IPS DF 19.7 (cell line): ENCODE measurements at places on chromosomes 3 and 15.
A peak's percentile ranks its signal among the peaks of the same experiment; 100 is the strongest.

DNA sequence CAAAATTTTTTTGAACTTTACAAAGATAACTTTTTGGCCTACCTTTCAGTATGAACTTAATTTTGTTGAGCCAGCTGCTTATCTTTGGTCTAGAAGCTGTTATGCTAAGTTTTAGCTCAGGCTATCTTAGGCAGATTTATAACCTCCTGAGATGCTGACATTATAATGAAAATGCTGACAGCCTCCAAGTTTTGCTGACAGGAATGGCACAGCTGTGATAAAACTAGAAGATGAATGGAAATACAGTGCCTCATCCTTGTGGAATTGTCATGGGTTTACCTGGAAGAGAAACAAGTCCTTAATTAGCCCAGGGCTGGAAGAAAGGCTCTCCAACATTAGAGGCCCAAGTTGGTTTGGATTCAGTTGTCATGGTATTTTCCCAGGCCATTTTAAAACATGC lies 123.3 kb downstream of the OXSM start:
- no peak for DNase-seq

DNA sequence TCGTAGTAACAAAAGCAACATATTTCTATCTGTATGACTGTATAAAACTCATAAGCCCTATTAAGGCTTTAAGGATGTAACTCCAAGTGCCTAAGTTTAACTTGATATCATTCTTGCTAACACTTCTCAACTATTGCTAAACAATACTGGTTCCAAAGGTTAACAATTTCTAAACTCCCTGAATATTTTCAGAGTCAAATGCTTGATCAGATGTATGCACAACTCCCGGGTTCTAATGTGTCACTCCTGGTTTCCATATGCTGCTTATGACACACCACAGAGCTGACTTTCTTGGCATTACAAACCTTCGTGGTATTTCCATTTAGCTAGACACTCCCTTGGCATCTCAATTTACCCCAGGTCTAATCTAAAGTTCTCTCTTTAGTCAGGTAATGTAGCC lies 26.3 kb downstream of the DZIP1L start:
- no peak for DNase-seq

DNA sequence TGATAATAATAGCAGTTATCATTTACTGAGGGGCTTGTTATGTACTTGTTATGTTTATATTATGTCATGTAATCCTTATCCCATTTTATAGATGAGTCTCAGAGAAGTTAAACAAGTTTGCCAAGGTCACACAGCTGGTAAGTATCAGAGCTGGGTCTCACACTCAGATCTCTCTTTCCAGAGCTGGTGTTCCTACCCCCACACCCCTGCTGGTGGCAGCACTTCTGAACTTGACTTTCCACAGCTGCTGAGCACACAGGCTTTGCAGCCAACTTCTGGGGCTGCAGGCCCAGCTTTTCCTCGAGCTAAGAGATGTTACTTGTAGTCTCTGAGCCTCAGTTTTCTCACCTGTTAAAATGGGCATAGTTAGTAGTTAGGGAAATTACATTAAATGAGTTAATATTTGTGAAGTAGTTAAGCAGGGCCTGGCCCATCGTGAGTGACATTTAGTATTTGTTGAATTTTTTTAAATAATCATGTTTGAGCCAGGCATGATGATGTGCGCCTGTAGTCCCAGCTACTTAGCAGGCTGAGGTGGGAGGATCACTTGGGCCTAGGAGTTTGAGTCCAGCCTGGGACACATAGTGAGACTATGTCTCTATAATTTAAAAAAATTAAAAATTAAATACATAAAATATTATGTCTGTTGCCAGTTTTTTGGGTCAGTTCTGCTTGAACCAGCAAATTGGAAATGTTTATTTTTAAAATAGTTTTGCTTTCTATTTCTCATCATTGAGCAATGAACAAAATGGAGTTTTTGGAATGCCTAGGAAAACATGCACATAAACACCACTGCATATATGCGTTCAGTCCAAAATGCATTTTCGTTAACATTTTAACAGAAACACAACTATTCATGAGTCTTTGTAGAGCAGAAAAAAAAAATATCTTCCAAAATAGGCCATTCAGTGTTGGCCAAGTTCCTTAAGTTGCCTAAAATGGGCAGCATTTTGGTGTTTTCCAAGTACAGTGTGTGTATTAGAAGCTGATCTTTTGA lies 87.3 kb downstream of the SMAD6 start:
- DNase-seq: peak; percentile 54

GRCh38 chr3:4748701-4749378 lies 230.4 kb upstream of the BHLHE40 start:
- no peak for DNase-seq

GRCh38 chr15:99967841-99968371 lies 234.7 kb upstream of the LYSMD4 start:
- DNase-seq: no peak

GRCh38 chr15:93063262-93063671 lies 25.7 kb downstream of the RGMA start:
- no peak for DNase-seq

- DNase-seq: no peak
Observed at GRCh38 chr15:69393831-69394491, 20.2 kb upstream of the KIF23 start.

- DNase-seq: no peak
Observed at GRCh38 chr15:88649286-88649733, 10.5 kb downstream of the ISG20 start.

DNA sequence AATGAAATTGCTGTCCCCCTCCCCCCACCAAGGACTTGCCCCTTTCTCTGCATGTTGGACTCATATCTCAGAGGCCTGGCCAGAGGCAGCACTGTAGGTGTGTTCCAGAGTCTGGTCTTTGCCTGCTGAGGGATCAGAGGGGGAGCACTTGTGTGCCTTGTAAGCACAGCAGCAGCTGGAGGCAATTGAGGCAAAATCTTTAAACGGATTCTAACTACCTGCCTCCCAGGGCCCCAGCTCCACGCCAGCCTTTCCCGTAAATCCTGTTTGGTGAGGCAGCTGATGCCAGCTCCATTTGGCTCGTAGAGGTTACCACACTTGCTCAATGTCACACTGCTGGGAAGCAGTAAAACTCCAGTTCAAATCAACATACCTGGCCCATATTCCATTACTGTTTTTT lies 2.3 kb upstream of the IDH2 start:
- DNase-seq: no peak

GRCh38 chr3:142507241-142507640 lies 59.4 kb upstream of the XRN1 start:
- DNase-seq: no peak

- DNase-seq: peak; percentile 48
Observed at GRCh38 chr3:51819709-51820406, 40.8 kb upstream of the IQCF6 start.
